Inflammatory macrophage treated with lipopolysaccharide for 4 hours (primary cell): ENCODE measurements at places on chromosomes 2 and 18.
A peak's percentile ranks its signal among the peaks of the same experiment; 100 is the strongest.

DNA sequence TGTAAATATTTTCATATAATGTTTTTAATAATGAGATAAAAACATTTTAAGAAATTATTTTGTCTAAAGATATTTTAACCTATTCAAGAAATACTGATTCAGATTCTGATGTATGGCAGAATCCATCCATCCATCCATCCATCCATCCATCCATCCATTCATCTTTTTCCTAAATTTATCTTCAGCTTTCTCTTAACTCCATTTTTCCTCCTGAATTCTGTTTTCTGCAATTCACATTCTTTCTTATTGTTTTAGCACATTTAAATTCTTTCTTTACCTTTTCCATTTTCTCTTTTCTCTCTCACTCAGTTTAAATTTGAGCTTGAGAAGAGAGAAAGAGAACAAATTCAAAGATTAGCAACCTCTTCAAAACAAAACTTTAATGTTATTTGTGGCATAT is 3.6 kb downstream of the LRP1B start:
- no peak for DNase-seq

- DNase-seq, result peak; percentile 57
These were observed 11.3 kb downstream of the TMEM247 start for GRCh38 chr2:46490521-46491141.

DNA sequence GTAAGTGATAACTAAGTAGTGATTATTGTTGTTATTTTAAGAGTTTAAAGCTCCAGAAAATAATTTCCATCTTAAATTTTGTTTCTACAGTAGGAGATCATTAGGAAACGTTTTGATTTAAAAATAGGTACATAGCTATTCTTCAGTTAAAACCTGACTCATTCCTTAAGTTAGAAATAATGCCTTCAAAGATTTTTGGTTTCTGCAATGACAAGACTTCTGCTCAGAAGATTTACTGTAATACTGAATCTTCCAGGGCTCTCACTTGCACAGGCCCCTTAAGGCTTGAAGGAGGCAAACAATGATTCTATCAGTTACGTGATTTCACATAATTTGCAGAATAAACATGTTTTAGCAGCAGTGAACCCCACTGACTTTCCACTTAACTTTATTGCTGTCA is 333.7 kb downstream of the RAD51AP2 start:
- DNase-seq, result no peak

GRCh38 chr2:72141881-72142451 is 5.7 kb downstream of the CYP26B1 start:
- DNase-seq, result no peak

GRCh38 chr2:38301969-38302702 is 74.9 kb downstream of the ATL2 start:
- no peak for DNase-seq

DNA sequence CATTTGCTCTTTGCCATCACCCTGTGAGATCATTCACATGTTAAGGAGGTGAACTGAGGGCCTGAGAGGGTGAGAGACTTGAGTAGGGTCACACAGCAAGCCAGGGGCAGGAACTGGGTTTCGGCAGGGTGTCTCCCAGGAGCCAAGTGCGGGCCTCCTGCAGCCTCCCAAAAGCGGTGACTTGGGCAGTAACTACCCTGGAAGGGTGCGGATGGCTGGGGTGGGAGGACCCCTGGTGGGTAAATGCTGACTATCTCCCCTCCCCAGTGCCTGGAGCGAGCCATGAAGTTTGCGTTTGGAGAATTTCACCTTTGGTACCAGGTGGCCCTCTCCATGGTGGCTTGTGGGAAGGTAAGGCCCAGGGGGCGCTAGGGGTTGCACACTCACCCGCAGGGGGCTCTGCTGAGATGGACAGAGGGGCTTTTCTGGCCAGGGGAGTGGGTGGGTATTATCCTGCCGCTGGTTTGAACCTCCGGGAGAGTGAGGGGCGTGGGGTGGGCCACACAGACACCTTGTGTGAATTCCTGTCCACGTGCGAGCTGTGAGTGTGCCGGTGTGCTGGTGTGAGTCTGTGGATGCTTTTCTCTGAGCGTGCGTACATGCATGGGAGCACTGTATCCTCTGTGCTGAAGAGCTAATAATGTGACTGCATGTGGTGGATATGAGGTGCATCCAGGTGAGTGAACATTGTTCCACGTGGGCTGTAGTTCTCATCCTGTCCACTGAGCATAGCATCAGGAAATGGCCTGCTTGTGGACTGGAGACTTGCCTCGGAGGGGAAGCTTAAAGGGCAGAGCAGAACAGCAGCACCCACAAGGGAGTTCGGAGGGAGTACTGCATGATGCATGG is 91.0 kb upstream of the MCFD2 start:
- DNase-seq, result no peak

DNA sequence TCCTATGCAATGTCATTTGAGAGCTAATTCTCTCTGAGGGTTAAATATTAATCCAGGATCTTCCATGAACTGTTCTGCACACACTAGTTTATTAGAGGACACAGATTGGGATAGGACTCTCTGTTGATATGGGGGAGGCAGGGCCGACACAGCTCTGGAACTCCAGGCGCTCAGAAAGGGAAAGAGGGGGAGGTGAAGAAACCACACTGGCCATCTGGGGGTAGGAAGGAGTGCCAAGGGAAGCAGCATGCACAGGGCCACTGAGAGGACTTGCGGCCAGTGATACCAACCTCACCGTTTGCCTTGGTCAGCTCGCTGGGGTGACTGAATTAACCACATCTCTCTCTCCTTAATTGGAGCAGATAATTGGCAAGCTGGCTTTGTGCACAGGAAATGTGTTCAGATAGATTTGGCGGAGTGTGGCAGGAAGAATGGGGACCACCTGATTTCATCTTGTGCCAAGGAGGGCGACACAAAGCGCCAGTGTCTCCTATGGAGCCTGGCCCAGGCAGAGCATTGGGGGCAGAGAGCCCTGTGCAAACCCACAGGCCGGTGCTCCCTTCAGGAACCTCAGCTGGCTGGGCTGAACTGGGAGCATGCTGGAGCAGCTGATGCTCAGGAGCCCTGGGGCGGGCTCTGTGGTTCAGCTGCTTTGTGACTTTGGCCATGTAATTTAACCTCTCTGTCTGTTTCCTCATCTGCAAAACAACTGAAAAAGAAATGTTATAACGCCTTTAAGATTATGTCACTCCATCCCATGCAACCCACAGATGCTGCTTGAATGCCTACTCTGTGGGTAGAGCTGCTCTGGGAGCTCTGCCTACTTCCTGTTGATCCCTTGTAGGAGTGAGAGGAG is 114.7 kb upstream of the STON1 start:
- DNase-seq, result peak; percentile 78

DNA sequence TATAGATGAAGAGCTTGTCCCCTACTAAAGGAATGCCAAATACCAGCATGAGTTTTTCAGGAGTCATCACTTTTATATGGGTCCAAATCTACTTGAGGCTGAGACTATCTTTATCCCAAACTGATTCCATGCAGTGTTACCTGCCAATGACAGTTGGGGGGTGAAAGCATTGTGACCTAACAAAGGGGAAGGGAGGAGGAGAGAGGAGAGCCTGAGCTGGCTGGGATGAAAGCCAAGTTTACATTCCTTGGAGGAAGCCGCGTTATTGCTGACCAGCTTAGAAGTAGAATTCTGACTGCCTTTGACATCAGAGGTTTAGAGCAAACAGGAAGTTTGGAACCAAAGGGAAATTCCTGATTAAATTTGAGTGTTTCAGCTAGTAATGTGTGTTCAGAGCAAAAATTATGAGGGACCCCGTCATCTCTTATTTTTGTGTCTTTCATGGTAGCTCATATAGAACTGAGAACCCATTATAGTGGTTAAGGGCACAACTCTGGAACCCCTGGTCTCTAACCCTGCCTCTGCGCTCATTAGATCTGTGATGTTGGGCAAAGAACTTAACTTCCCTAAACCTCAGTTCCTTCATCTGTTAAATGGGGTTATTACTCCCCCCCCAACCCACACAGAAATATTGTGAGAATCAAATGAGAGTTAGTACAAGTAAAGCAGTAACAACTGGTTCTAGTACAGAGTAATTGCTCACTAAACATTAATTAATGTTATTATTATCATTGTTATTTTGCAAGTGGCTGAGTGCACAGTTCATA is 199.3 kb upstream of the EPAS1 start:
- peak; percentile 90 for DNase-seq

GRCh38 chr2:235754357-235755207 is 260.7 kb downstream of the AGAP1 start:
- no peak for DNase-seq

- no peak for DNase-seq
These were observed 24.3 kb upstream of the ARHGAP25 start for GRCh38 chr2:68710336-68710735.

GRCh38 chr2:69387770-69388481 is 899 bp upstream of the GFPT1 start:
- DNase-seq, result no peak

- no peak for DNase-seq
These were observed 135.4 kb downstream of the TRIB2 start for GRCh38 chr2:12852135-12852534.

GRCh38 chr18:60311676-60312360 is 60.8 kb downstream of the MC4R start:
- no peak for DNase-seq

- DNase-seq, result no peak
These were observed 60.6 kb downstream of the PTPN4 start for GRCh38 chr2:119820275-119820674.

GRCh38 chr2:229022071-229022470 is 249.0 kb downstream of the PID1 start:
- no peak for DNase-seq

- DNase-seq, result no peak
These were observed at the start of gene SETBP1 for GRCh38 chr18:44680273-44681075. TSS of gene SETBP1 (plus strand) at chr18:44680888. CDS start at chr18:44701347, 20,459 bp downstream.

- no peak for DNase-seq
These were observed 81.5 kb upstream of the FZD7 start for GRCh38 chr2:201952187-201952586.

DNA sequence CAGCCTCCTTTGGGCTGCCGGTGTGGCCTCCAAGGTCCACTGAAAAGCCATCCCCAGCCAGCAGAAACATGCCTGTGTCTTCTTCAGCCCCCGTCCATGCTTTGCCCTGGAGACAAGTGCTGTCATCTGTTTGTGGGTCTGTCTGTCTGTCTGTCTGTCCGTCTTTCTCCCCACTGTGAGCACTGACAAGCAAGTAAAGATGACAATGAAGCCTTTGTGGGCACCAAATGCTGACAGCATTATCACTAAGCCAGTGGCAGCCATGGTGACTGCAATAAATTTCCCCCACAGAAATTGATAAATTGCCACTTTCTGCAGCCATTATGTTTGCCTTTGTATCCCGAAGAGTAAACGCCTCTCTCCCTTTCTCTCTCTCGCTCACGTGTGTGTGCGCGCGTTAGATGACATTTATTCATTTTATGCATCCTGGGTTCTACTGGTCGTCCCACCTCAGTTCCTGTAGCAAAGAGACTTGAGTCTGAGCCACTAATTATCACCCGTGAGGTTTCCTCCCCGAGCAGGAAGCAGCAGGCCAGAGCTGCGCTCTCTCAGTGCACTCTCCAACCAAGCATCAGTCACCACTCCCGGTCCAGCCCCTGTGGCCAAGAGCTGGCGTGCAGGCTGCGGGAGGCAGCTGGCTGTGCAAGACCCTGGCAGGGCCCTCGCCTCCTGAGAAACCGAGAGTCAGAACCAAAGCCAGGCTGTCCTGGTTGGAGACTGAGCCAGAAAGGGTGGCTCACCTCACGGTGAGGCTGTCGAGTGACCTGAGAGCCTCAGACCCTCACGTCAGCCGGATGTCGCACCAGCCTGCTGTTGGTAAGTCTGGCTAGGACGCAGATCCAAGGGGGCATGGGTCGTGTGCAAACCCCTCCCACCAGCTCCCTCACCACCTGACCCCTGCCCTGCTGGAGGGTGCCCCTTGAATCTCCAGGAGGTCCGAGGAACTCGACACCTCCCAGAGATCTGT is 6.9 kb downstream of the STEAP3 start:
- DNase-seq, result no peak

DNA sequence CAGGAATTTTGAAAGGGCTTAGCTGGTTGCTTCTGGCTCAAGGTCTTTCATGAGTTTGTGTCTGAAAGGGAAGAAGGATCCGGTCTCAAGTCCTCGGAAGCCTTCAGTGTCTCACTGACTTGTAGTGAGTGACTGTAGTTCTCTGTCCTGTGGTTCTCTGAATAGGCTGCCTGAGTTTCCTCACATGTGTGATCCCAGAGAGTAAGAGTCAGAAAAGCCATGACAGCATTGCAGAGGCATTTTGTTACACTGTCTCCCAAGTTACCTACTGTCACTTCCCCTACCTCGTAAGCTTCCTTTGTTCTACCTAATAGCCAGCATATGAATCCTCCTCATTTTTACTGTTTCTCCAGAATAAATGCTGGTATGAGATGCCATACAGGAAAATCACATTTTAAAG is 709.1 kb upstream of the CHAC2 start:
- DNase-seq, result no peak

- peak; percentile 61 for DNase-seq
These were observed 67.1 kb upstream of the MAP4K4 start for GRCh38 chr2:101630224-101630949.

DNA sequence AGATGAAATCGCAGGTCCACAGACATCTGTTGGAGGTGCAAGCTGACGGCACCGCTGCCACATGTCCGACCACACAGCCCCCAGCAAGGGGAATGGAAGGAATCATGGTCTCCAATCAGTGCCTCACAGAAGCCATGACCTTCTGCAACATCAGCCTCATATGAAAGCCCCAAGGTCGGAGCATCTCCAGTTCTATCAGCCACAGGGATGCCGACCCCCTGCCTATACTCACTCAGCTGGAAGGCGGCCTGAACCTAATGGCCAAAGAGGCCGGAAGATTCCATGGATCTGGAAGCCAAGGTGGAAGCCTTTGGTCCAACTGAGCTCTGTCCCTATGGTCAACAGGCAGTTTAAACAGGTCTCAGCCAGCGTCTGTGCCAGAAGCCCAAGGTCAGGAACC is 278.8 kb downstream of the TNS1 start:
- DNase-seq, result no peak

DNA sequence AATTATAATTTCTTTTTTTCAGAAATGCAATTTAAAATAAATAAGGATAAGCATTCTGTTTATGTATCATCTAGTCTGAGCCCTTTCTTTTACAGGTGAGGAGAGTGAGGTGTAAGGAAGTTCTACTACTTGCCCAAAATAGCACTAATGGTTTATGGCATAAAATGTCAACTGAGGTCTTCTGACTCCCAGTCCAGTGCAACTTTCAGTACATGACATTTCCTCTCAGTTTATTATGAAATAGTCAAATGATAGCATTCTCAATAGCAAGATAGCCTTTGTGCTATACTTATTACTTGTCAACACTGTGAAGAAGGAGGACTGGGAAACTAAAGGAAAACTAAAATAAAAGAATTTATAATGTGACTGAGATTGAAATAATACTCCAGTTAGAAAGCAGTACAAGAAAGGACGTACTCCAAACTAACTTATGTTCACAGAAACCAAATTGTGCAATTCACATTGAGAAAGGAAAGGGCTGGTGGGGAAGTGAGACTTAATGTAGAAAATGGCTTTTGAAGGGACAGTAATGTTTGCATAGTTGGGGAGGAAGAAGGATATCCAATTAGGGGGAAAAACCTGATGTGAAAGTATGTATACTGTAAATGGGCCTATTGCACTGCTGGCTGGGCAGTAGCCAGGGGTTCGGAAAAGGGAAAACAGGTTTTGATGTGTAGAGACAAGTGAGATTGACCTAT is 166.7 kb upstream of the ZEB2 start:
- DNase-seq, result peak; percentile 98
